ENCODE measurements at places on chromosomes 1 and 21.

GRCh38 chr21:24903994-24904635 lies 703.2 kb downstream of the MRPL39 start:
- DNase-seq: no peak

DNA sequence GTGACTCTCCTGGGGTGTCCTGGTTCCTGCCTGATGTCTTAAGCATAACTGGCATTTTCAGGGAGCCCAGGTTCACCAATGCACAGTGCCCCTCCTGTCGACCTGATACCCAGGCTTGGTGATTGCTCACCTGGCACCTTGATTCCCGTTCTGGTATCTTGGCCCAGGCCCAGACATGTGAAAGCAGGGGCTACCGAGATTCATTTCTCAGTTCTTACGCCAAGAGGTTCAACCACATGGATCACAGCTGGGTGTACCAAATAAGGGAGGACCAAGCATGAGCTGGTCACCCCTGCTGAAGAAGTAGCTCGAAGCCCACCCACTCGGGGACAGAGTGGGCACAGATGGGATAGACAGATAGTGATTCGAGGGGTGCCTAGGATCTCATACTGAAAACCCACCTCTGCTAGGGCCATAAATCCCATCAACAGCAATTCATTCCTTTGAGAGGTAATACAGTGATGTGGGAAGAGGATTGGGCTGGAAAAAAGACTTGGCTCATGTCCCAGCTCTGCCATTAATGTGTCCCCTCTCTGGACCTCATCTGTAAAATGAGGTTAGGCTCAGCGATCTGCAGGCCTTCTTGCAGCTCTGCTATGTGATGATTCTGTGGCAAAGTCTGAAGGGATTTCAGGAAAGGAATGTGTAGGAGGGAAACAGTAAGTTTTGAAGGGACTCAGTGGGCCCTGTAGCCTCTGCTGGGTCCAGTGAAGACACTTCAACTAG lies 2.7 kb downstream of the EPHX1 start:
- no peak for DNase-seq

DNA sequence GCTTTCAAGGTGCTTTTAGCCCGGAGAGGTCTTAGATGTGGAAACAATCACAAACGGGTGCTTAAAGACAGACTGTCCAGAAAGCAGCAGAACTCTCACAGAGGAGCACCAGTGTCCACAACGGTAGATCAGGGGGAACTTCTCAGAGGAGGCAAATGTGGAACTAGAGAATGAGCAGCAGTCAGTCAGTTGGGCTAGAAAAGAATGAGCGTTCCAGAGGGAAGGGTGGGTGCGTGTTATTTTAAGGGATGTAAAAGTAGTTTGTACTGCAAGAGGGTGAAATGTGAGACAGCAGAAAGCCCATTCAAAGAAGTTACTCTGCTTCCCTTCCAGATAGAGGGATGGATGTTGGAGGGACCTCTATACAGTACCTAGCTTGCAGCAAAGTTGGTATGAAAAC lies 30.9 kb downstream of the RGS5 start:
- DNase-seq: no peak

DNA sequence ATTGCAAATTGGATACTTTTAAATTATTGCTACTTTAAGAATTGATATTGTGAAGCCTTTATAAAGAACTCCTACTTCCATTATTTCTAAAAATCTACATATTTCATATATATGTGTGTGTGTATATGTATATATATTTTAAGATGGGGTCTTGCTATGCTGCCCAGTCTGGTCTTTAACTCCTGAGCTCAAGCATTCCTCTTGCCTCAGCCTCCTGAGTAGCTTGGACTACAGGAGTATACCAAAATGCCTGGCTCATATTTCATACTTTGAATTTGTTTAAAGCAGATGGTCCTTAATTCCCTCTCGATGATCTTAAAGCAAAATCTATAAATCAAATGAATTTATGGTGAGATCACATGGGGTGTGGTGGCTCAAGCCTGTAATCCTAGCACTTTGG lies 25.1 kb upstream of the CPLANE2 start:
- DNase-seq: no peak
